Central memory CD4-positive, alpha-beta T cell (primary cell): ENCODE measurements at places on chromosomes 16 and 17.

DNA sequence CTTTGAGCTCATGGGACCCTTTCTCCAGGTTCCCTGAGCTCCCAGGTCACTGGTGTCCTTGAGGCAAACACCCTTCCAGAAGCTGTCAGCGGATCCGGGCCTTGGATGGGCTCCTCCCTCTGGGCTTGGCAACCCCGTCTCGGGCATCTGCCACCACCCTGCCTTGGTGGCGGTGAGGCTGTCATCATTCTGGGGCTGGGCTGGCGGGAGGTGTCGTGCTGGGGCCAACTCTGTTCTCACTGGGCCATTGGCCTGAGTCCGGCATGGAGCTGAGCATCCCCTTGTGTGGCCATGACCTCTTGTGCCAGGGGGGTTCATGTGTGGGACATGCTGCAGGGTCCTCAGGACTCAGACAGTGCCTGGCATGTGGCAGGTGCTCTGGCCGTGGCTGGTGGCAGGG, 197.6 kb downstream of the LAT start:
- no peak for DNase-seq

- no peak for DNase-seq
Observed at GRCh38 chr16:68695575-68695974, 41.5 kb upstream of the CDH1 start.

DNA sequence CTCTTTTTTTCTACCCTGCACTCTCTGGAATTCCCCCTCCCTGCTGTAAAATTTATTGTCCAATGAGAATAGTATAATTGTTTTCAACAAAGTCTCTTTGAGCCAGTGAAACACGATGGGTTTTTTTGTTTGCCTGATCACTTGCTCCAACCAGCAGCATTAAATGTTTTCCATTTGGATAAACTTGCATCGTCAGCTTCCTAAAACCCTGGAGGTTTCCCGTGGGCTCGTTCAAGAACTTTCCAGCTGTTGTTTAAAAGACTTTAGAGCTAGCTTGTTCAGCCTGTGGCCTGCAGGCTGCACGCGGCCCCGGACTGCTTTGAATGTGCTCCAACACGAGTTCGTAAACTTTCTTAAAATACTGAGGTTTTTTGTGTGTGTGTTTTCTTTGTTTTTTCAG, 14.9 kb downstream of the NAGPA start:
- DNase-seq, result no peak

DNA sequence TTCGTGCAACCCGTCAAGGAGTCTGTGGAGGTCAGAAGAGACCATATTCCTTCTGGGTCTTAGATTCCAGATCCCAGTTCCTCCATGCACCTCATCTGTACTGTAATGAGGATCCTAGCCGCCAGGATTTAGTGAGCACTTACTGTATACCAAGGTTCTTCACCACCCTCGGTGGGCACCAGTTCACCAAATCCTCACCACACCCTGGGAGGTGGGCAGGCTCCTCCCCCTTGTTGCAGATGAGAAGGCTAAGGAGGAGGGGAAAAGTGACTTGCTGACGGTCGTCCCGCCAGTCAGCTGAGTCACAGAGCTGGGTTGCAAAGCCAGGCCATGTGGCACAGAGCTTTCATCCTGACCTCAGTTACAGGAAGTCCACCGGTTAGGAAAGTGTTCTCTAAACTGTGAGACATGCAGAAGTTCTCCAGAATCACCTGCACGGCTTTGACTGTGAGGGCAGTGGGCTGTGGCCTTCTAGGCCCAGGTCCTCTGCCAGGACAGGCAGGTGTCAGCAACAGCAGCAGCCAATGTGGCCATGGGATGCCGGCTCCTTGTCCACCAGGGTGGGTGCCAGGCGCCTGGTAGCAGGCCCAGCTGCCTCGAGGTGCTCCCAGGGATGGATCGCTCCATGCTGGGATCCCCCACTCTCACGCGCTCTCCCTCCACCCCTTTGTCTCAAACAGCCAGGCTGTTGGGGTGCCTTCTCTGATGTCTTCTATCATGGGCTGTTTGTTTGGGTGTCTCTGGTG, 240.3 kb upstream of the GSE1 start:
- DNase-seq, result no peak

- DNase-seq, result no peak
Observed at GRCh38 chr16:77443357-77444146, 8.7 kb upstream of the ADAMTS18 start.

- no peak for DNase-seq
Observed at GRCh38 chr16:28826141-28826540, 3.3 kb downstream of the ATXN2L start.

DNA sequence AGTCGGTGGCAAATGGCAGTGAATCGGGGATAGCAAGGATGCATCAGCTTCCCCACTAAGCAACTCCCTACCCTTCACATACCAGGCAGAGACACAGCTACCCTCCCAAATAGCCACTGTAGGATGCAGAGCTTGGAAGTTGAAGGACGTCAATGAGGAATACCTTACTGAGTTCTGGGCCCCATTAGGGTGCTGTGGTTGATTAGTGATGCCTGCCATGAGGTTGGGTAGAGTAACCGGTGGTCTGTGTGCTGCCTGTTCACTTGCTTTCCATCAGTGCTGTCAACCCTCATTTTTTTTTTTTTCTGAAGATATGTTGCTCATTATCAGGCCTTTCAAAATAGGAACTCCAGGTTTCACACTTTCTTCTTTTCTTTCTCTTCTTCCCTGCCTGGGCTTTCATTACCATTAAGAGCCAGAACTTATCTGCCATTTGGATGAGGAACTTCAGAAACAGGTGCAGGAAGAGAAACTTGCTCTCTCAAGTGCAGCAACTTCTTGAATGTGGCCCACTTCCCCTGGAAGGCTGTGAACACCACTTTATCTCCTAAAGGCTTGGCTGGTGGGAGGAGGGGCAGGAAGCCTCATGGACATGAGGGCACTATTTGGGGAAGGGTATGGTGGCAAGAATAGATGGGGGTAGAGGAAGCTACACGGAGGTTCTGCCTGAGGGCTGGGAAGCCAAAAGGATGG, 183.5 kb downstream of the NTN1 start:
- no peak for DNase-seq

DNA sequence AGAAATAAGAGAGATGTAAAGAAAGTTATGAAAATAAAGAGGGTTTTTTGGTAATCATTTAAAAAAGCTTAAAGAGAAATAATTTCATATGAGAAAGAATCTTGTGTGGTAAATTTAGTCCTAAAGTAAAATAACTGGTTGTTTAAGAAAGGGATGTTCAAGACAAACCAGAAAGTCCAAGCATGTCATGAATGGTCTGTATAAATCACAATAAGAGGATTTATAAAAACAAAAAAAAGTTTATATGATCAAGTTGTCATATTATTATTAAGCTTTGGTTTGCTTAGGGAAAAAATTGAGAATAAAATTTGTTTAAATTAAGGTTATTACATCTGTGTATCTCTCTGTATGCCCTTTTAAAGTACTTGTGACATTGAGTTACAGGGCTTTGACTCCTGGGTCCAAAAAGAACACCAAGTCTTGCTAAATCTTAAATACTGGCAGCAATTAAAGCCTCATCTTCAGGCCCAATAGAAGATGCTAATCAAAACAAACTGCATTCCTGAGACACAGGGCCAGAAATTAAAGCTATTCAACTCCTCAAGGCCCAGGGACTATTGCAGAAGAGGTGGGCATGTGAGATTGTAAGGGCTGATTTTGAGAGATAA, 15.6 kb upstream of the TRIM25 start:
- no peak for DNase-seq

DNA sequence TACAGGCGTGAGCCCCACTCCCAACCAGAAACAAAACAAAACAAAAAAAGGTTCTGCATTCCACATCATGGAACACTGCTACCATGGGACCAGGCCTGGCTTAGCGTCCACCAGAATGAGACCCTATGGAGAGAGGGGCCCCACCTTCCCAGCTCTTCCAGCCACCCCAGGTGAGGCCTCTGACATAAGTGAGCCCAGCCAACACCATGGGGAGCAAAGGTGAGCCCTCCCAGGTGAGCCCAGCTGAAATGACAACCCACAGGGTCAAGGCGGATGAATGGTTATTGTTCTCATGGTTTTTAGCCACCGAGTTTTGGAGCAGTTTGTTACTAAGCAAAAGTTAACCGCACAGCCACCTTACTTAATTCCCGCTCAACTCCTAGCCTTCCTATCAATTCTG, 16.3 kb downstream of the LGALS3BP start:
- DNase-seq, result no peak

- no peak for DNase-seq
Observed at GRCh38 chr16:86052926-86053325, 154.0 kb downstream of the IRF8 start.

DNA sequence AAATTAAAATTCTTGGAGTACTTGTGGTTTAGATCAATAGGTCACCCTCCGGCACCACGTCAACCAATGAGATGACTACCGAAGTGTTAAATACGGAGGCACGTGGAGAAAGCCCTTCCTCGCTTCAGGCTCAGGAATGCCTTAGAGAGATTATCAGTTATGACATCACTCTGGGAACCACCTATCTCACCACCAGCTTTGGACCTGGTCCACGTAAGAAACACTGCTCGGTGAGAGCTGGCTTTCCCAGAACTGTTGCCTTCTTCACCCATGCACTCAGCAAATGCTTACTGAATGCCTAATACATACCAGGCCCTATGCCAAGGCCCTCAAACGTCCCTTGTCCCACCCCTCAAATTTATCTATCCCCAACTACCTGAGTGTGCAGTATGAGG, 71.3 kb downstream of the SMG6 start:
- DNase-seq, result no peak

GRCh38 chr16:83633286-83633685, 174.5 kb upstream of the HSBP1 start:
- no peak for DNase-seq

DNA sequence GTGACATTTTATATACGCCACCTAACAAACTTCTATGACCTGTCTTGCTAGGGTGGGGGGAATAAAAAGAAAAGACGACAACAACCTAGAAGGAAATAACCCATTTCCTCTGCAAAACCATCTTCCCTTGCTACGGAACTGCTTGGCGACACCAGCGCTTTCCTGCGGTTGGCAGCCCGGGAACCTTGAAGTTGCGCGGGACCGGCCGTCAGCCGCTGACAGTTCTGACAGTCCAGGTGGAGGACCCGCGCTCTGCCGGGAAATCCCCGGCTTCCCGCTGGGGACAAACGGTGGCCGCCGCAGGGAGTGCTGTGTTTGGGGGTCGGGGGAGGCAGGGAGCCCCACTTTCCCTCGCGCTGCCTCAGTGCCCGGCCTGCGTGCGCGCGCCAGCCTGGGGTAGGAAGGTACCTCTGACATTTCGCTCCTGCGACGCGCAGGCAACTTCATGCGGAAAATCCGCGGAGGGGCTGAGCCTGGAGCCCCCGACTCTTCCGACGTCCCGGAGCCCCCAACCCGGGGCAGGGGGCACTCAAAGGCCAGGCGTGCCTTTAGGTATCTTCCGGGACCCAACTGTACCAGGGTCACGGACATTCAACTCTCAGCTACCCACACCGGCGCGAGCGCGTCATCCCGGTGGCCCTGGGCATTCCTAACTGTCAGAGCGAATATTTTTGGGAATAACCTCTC, 516 bp downstream of the SLC16A6 start:
- peak; percentile 77 for DNase-seq

DNA sequence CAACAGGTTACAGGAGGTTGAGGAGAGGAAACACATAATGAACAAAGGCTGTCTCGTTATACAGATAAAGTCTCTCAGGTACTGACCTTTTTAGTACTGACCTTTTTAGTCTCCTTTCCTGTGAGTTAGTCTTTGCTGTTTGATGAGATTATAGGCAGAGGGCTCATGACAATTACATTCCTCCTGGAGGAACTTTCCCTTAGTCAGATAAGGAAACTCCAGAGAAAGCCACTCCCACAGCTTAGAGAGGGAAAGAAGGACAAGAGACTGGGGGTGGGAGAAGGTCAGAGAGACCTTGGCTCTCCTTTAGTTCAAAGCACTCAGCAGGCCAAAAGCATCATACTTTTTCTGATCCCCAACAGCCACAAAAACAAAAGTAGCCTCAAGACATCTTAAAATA, 15.3 kb upstream of the PSMD7 start:
- DNase-seq, result no peak

- no peak for DNase-seq
Observed at GRCh38 chr16:12083631-12084030, 107.1 kb downstream of the SNX29 start.

- no peak for DNase-seq
Observed at GRCh38 chr17:40966848-40967247, at the start of gene KRT39. TSS of gene KRT39 (minus strand) at chr17:40966948. CDS start at chr17:40966856, 92 bp downstream.

DNA sequence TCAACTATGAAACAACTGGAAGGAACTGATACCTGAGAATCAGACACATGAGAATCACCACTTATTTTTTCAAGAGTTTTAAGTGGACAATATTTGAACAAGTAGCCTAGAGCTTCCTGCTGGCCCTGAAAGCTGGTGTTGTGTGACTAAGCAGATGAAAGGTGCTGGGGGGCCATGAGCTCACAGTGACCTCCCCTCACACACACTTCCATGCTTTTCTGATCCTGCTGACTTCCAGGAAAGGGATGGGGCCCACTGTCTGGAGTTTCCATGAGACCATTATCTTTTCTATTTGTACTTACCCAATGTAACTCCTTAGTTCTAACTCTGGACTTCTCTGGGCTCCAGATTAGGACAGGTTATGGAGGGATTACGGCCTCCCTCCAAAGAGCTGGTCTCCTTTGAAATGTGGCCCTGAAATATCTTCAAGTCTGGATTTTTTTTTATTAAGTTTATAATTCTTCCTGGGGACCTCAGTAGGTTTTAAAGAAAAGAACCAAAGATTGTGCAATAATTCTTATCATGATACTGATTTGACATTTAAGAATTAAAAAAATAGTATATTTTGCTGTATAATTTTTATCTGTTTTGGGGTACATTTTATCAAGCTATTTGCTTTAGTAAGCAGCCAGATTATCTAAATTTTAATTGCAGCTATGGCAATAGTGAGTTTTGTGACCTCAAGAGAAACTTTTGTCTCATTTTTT, 4.9 kb downstream of the CAPNS2 start:
- no peak for DNase-seq

GRCh38 chr17:39999067-39999466, 16.2 kb upstream of the CSF3 start:
- no peak for DNase-seq

DNA sequence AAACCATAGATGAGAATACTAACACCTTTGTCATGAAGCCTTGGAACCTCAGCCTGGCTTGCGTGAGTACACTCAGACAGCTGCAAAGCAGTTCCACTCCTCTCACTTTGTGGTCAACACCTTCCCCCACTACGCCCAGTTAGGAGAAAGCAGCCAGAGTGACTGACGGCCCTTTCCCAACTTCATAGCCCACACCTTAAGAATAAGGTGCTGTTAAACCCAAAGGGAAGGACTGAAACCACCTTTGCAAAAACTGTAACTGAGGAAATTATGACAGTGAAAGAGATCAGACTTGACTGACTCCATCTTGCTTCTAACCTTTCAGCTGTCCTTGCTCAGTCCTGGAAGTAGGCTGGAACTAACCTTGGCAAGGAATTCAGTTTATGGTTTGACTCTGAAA, 13.7 kb downstream of the N4BP1 start:
- DNase-seq, result no peak

DNA sequence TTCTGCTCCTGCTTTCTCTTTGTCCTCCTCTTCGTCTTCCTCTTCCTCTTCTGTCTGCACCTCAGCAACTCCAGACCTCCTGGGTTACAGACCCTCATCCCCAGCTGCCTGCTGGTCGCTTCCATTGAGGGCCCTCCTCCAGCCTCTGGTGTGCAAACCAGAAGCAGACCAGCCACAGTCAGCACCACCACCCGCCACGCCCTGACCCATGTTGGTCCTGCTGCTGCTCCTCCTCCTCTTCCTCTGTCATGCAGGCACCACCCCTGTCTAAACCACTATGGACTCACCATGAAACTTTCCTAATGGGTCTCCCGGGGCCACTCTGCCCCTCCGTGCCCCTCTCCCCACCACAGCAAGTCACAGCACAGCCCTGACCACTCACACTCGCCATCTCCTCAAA, 11.4 kb upstream of the OGFOD3 start:
- DNase-seq, result no peak
